Aorta (tissue), 5 donors: ENCODE measurements at places on chromosomes 6 and 20. TPM values are rescaled to one million over a fixed set of nuclear protein-coding genes. Genes with fewer than 3 reads are reported as not detected.

B3GALT4 gene
- 12.7 TPM for total RNA-seq

PAX1 gene
- total RNA-seq, result not detected

CDSN gene
- not detected for total RNA-seq

CST5 gene
- not detected for total RNA-seq

IRF4 gene
- 3.8 TPM for total RNA-seq

RAET1L gene
- not detected for total RNA-seq

PNPLA1 gene
- total RNA-seq, result 0.23 TPM

CRISP3 gene
- total RNA-seq, result not detected

GSTA3 gene
- total RNA-seq, result not detected

SDHAF4 gene
- total RNA-seq, result 6.3 TPM

HLA-DRB1 gene
- 142 TPM for total RNA-seq

PBX2 gene
- 91.2 TPM for total RNA-seq

WFDC5 gene
- not detected for total RNA-seq

GNMT gene
- 0.88 TPM for total RNA-seq

MUCL3 gene
- not detected for total RNA-seq

TMEM244 gene
- total RNA-seq, result not detected

CCN2 gene
- total RNA-seq, result 588 TPM

C6orf132 gene
- total RNA-seq, result 1.7 TPM

RSPO3 gene
- 12.5 TPM for total RNA-seq

PTCRA gene
- total RNA-seq, result not detected

MAP3K5 gene
- 37.6 TPM for total RNA-seq

C20orf202 gene
- total RNA-seq, result 0.54 TPM

SGK1 gene
- 122 TPM for total RNA-seq

LINC00237 gene
- total RNA-seq, result not detected

GDAP1L1 gene
- not detected for total RNA-seq
